ENCODE measurements at places on chromosomes 2 and 18. TPM values are rescaled to one million over a fixed set of nuclear protein-coding genes. Genes with fewer than 3 reads are reported as not detected.

Gene DGUOK
- total RNA-seq = 101 TPM

DNA sequence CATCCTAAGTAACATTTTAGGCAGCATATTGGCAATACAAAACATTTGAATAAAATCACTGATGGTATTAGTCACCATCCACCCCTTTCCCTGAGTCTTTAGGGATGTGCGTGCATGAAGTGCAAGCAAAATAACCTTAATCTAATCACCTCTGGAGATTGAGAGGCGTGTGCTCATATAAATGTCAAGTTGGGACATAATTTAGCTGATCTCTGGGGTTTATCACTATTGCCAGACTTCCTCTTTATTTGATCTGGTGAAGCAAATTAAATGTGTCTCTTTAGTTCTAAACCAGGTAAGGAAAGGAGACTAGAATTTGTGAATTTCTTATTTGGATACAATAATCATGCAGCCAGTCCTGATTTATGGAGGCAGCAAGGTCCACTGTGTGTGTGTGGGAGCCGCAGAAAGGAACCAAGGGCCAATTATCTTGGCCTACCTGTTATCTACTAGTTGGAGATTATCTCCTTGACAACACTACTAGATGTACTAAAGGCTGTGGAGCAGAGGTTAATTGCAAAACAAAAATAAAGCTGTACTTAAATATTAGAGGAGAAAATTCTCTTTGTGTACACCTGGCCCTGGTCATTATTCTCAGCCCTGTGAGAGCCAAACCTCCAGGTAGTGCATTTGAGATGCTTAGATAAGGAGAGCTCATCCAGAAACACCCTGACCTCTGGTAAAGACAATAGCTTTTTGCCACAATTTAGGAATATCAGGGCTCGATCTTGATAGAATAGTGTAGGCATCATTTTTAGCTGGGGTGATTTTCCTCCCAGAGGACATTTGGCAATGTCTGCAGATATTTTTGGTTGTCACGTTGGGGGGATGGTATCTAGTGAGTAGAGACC is 78.2 kb downstream of the HRH4 start:
- DNase-seq = no peak

GRCh38 chr2:51807229-51807628 is 775.3 kb upstream of the NRXN1 start:
- DNase-seq = no peak

- DNase-seq = no peak
Measured at GRCh38 chr2:17327649-17328048, 190.6 kb downstream of the RAD51AP2 start.

- no peak for DNase-seq
Measured at GRCh38 chr2:226855787-226856186, 19.9 kb downstream of the RHBDD1 start.

GRCh38 chr18:31648966-31649429 is 35.4 kb downstream of the B4GALT6 start:
- DNase-seq = no peak

- DNase-seq = no peak
Measured at GRCh38 chr18:63869374-63869773, 18.1 kb upstream of the SERPINB2 start.

Gene PSD4
- 170 TPM for total RNA-seq

Gene CTAGE1
- not detected for total RNA-seq

Gene ADNP2
- 19.4 TPM for total RNA-seq

DNA sequence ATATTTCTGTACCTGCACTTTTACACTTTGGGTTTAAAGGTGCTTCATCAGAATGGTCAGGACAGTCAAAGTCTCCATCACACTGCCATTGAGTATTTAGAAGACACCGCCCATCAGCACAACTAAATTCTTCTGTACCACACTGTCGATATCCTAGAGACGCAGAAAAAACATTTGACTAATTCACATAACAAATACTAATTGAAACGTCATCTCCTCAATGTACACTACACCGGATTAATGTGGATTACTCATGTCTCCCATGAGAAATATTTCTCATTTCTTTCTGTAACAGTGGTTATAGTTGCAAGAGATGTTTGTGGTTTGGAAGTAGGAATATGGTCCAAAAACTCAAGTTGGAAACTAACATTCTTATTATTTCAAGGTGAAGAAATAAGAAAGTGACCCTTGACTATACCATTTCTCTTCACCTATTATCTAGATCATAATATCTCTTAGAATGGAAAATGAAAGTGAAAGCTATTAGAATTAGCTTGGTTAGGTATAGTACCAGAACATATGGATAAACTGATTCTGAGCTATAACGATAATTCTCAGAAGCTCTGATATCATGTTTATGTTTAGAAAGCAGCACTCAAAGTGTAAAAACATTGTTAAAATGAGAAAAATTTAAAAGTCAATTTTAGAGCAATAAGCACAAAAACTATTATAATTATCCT is 1627.7 kb downstream of the LRP1B start:
- no peak for DNase-seq

- DNase-seq = no peak
Measured at GRCh38 chr2:136389809-136390208, 271.9 kb upstream of the CXCR4 start.

DNA sequence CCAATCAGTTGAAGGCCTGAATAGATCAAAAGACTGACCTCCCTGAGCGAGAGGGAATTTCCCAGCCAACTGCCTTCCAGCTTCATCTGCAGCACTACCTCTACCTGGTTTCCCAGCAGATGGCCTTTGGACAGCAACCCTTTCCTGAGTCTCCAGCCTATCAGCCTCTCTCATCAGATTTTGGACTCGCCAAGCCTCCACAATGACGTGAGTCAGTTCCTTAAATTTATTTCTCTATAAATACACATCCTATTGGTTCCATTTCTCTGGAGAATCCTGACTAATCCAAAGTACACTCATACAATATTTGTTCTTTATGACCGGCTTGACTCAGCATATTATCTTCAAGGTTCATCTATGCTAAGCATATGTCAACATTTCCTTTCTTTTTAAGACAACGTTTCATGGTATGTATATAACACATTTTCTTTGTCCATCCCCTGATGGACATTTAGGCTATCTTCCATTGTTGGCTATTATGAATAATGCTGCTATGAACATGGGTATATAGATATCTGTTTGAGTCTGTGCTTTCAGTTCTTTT is 294.6 kb downstream of the LRATD1 start:
- no peak for DNase-seq

Gene UGT1A5
- total RNA-seq = not detected

- no peak for DNase-seq
Measured at GRCh38 chr2:195694553-195694952, 37.5 kb downstream of the SLC39A10 start.

GRCh38 chr2:23418461-23418911 is 33.5 kb downstream of the KLHL29 start:
- DNase-seq = no peak

DNA sequence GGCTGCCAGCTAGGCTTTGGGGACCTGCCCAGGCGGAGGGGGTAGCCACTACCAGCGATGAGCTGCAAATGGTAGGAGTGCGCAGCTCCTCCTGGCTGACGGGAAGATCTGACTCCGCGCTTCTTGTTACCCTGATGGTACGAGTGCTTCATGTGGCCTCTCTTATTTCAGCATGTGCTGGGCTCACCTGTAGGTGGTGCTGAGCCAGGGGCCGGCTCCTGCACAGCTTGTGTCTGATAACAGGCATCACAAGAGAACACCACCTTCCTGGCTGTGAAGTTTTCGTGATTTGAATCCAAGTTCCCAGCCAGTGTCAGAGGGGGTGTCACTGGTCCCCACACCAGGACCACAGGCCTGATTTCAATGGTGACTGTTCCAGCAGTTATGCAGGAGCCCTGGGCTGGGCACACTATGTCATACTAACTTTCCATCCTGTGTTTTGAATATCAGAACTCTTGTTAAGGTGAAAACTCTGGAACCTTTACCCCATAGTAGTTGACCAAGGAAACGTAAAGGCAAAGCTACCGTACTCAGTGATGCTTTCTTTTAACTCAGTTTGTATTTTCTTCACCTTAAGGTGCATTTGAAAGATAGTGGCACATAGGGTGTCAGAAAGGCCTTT is 28.0 kb downstream of the APCDD1 start:
- no peak for DNase-seq

- no peak for DNase-seq
Measured at GRCh38 chr2:16336916-16337315, 328.7 kb downstream of the CYRIA start.

GRCh38 chr2:227183657-227184367 is 19.4 kb downstream of the COL4A3 start:
- DNase-seq = no peak

- no peak for DNase-seq
Measured at GRCh38 chr18:24922491-24922890, 429.5 kb downstream of the ZNF521 start.

Gene G6PC2
- not detected for total RNA-seq

DNA sequence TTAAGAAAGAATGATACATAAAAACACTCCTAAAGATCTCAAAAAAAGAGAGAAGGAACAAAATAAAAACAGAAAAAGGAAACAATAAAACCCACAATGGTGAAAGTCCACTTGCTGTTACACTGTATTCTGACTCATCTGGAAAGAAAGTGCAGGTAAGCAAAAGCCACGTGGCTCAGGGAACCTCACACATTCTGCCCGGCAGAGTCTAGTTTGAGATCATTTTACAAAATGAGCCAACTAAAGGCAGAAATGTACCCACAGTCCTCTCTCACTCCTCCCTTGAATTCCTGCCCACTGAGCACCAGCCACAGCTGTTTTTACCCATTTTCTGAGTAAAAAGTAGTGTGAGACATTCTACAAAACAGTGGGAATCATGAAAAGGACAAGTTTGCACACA is 10.0 kb downstream of the KCNH7 start:
- DNase-seq = no peak

Gene IL18RAP
- total RNA-seq = 9.0 TPM

DNA sequence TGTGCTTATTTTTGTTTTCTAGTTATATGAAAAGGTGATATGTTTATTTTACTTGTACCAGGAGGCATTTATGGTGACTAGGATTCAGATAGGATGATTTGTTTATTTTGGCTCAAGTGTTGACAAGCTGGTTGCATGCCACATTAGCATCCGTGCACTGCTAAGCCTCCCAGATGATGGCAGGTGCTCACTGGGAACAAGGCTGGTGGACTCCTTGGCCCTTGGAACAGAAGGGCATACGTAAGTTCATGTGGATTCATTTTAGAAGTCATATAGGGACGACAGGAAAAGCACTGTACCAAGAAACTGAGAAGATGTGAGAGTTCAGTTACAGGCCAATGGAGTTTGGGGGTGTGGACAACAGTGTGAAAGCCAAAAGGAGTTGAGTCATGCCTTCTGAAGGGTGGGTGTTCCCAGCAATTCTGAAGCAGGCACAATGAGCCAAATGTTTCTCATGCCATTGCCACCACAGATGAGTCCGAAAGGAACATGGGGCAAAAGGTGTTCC is 166.2 kb downstream of the PHLPP1 start:
- DNase-seq = peak; percentile 24

Gene ABCG8
- total RNA-seq = not detected

- no peak for DNase-seq
Measured at GRCh38 chr2:234975611-234976010, 23.8 kb downstream of the SH3BP4 start.

DNA sequence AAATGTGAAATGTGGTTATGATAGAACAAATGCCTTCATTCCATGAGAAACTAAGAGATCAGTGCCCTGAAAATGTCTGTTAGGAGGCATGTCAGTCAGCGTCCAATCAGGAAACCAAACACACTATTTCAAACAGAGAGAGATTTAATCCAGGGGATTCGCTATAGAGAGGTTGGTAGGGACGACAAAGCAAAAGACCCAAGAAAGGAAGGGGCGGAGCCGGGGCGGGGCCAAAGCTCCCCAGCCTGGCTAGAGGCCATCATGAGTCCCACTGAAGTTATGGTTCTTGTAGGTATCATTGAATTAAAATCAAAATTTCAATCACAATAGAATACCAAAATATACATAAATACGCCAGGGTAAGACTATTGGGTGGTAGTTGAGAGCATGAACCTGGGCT is 32.9 kb upstream of the RNF149 start:
- DNase-seq = peak; percentile 70

DNA sequence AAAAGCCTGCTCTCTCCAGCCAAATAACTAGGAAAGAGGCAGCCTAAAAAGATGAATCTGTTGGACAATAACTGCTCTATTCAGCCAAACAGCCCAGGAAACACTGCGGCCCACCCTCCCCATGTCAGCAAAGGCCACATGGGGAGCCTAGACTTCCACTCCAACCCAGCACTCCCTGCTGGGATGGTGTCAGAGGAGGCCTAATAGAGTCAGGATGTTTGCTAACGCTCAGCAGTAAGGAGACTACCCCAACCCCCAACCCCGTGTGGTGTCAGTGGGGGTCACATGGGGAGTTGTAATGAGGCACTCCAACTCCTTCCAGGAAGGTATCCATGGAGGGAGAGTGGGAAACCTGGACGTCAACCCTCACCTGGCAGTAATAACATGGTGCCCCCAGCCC is 41.6 kb downstream of the ZBTB7C start:
- DNase-seq = no peak

- no peak for DNase-seq
Measured at GRCh38 chr2:217091531-217091930, 231.7 kb upstream of the TNP1 start.

DNA sequence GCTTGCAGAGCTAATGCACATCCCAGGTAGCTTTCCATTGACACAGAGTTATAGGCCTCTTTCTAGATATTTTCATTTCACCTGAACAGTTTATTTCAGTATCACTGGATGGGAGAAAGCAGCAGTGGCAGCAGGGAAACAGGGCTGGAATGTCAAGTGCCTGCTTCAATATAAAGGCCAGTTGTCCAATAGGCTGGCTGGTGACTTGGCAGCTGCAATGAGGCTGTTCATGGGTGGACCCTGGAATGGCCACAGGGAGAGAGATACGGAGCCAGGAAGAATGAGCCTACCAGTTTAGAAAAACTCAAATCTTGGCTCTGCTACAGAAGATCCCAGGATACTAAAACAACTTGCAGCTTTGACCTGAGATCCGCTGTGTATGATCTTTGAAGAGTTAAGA is 185.0 kb downstream of the BCL11A start:
- no peak for DNase-seq

- peak; percentile 80 for DNase-seq
Measured at GRCh38 chr2:237581751-237582746, 8.5 kb downstream of the RAB17 start.

DNA sequence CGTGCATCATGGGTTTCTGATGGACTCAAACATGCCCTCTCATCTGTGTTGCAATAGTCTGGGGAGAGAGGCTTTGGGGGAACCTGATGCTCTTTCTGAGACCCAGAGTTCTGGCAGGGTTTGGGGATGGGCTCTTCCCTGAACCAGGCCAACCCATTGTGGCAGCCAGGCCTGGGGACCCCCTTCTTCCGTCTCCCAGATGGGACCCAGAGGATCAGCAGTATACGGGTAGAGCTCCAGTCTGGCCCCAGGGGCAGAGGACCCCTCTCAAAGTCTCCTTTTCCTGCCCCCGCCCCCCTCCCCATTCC is 333.7 kb downstream of the DYSF start:
- DNase-seq = no peak

DNA sequence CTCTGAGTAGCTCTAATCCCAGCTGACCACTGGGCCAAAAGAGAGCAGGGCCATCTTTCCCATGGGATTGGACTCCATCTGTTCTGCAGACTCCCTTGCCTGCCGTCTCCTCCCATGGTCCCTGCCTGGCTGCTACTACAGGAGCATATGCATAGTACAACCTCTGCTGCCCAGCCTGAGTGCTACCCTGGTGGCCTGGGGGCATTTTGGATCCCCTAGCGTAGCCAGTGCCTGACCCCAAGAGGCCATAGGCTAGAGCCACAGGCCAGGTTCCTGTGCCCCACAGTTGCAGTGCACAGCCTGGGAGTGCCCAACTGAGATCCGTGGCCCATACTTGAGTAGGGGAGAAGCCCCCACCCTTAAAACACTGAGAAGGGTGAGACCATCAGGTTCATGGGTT is 280.3 kb downstream of the CCDC85A start:
- DNase-seq = no peak

Gene TEKT4
- total RNA-seq = not detected
